ENCODE measurements at places on chromosomes 7 and 10. TPM values are rescaled to one million over a fixed set of nuclear protein-coding genes. Genes with fewer than 3 reads are reported as not detected.

GRCh38 chr10:117242463-117242832, 1.5 kb downstream of the SLC18A2 start:
- DNase-seq = no peak

GRCh38 chr7:157416011-157416410, 79.2 kb downstream of the DNAJB6 start:
- no peak for DNase-seq

DNA sequence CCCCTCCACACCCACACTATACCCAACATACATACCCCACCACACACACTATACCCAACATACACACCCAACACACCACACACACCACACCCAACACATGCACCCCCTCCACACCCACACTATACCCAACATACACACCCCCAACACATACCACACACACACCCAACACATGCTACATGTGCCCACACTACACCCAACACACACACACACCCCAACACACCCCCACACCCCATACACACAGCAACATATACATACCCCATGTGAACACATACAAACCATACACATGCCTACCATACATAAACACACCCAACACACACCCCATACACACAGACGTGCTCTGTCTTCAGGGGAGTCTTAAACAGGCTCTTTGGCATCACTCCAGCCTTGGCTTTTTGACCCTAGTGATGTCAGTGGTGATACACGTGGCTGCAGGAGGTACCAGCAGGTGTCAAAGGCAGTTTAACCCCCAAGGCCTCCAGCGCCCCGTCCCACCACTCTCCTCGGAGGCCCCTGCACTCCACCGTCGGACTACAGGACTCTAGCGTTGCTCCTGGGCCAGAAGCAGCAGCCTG, 73.4 kb downstream of the HIPK2 start:
- no peak for DNase-seq

The RBM20 gene
- not detected for total RNA-seq

DNA sequence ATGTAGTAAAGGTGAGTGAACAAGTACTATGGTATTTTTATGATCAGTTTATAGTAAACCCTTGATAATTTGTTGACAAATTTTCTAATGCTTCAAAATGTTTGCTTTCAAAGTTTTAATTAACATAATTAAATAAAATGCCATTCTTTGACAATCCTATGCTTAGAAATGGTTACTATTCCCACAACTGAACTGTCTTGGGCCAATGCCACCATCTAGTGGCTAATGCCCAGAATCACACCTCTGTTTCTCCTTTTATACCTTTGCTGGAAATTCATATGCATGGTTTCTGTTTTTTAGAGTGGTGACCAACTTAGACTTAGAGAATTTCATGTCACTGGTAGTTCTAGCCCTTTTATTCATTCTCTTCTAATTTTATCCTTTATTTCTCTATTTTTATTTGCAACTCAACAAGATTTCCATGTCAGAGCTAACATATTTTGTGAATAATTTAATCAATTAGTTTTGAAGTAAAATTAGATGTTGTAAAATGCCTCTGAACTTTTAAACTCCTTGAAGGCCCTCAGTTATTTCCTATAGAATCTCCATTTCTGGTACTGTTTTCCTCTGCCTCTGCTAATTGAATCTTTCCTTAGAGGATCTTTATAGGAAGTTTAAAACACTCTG, 31.1 kb downstream of the PCGF5 start:
- peak; percentile 75 for DNase-seq

The CCDC186 gene
- total RNA-seq = 31.5 TPM

DNA sequence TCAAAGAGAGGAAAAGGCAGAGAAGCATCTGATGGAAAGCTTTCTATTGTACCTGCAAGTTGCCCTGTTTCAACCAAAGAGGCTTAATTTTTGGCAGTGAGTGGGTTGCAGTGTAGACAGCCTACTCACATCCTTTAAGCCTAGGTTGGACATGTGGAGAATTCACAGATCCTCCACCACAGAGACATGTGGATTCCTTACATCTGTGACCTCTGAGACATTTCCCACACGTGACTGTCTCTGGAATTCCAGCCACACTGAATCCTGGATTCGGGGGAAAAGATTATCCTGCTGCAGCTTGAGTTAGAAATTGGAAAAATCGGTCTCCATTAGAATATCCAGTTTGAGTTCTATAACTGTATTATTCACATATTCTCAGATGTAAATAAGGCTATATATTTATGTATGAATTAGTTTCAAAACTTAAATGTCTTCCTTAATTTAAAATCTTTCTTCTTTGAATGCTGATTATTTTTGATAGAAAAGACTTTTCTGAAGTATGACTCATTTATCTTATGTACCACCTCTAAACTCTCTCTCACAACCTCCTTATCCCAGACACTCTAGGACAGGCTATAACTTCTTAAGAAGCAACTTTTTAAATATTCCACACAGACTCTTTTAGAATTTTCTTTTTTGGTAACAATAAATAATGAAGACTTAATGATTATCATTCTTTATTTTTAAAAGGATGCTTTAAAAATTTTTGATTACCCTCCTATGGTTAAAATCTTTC, 123.3 kb downstream of the TWIST1 start:
- no peak for DNase-seq

GRCh38 chr7:122633472-122633871, 65.4 kb downstream of the RNF133 start:
- DNase-seq = no peak

The PSMC2 gene
- total RNA-seq = 51.1 TPM

- no peak for DNase-seq
These were observed 22.4 kb upstream of the AHR start for GRCh38 chr7:17275749-17276671.

GRCh38 chr10:110067960-110068770, 60.4 kb downstream of the ADD3 start:
- peak; percentile 64 for DNase-seq

GRCh38 chr7:50306494-50307367, 2.2 kb downstream of the IKZF1 start:
- no peak for DNase-seq

DNA sequence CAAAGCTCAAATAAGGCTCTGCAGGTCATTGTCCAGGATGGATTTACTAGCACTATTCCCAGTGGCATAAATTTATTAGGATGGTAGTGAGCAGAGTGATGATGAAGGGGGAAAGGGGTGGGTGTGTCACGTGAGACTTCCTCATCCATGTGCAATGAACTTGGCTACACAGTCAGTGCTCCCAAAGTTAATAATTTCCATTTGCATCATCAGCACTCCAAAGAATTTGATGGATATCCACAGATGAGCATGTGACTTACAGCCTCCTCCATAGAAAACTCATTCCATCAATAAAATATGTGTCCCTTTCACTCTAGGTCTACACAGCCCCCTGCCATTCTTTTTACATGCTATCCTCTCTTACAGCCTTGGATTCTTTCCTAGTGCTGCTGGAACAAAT, 142.6 kb upstream of the PLPP4 start:
- DNase-seq = no peak

The MCM10 gene
- total RNA-seq = 0.15 TPM

The AASS gene
- total RNA-seq = 10.8 TPM

The PHYHIPL gene
- total RNA-seq = not detected

DNA sequence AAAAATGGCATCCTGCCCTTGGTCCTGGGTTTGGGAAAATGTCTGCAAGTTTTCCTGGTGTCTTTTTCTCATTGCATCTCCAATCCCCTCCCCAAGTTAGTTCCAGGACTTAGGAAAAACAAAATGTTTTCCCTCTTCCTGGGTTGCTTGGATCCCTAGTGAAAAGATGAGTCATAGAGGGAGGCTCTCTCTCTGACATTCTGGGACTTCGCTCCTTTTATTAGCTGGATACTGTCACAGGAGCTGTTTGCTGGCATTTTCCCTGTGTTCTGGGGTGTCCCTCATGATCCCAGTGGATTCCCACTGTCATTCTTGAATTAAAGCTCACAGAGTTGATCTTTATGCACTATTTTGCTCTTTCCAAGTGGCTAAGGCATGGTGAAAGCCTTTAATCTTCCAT, 316.4 kb upstream of the MBL2 start:
- DNase-seq = no peak

The ITIH5 gene
- total RNA-seq = not detected

- DNase-seq = no peak
These were observed 356.6 kb downstream of the PPP1R3A start for GRCh38 chr7:113562242-113562641.

The DGKB gene
- not detected for total RNA-seq

DNA sequence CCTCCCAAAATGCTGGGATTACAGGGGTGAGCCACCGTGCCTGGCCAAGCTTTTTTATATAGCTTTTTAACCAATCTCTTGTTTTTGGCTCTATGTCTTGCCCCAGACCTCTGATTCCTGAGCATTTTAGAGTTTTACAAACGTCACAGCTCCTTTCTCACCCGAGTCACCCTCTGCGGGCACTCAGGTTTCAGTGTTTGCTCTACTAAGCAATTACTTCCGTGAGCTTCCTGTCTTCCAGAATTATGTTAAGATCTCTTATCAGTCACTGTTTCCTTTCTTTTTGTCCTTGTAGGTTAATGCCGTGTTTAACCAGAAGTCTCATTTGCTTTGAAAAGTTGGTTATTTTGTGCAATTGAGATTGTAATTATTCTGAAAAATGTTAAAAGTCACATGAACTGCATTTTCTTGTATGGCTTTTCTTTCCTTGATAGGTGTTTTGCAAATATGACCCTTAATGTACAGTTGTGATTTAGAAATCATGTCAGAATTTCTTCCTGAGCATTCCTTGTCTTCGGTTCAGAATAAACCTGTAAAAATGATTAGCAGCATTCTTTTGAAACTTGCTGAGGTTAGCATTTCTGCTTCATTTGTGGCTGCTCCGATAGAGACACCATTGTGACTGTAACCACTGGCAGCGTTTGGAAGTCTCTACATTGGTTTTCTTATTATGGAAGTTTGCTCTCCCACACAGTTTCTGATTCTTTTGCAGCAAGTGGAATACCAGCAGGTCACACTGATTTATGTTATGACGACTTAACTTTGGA, 4.5 kb upstream of the HKDC1 start:
- no peak for DNase-seq

GRCh38 chr10:123945325-123945920, 53.8 kb upstream of the CPXM2 start:
- no peak for DNase-seq

The LIPM gene
- not detected for total RNA-seq

DNA sequence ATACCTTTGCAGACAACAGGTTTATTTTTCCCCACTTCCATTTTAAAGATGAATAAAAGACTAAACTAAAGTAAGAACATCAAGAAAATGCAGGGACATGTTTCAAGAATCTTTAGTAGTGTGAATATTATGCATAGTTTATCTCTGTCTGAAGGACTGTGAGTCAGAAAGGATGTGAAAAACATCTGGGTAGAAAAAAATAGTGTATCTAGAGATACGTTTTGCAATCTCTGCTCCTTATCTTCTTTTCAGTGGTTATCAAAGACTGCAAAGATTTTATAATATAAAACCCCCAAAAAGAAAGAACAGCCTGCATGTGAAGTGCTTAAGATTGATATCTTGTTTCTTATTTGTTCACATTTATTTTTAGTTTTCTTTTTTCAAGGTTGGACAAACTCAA, 101.9 kb upstream of the ARHGAP21 start:
- no peak for DNase-seq

GRCh38 chr10:51363415-51363814, 289.1 kb downstream of the PRKG1 start:
- DNase-seq = no peak

- DNase-seq = no peak
These were observed 538.5 kb downstream of the HTR7 start for GRCh38 chr10:90319188-90319914.

DNA sequence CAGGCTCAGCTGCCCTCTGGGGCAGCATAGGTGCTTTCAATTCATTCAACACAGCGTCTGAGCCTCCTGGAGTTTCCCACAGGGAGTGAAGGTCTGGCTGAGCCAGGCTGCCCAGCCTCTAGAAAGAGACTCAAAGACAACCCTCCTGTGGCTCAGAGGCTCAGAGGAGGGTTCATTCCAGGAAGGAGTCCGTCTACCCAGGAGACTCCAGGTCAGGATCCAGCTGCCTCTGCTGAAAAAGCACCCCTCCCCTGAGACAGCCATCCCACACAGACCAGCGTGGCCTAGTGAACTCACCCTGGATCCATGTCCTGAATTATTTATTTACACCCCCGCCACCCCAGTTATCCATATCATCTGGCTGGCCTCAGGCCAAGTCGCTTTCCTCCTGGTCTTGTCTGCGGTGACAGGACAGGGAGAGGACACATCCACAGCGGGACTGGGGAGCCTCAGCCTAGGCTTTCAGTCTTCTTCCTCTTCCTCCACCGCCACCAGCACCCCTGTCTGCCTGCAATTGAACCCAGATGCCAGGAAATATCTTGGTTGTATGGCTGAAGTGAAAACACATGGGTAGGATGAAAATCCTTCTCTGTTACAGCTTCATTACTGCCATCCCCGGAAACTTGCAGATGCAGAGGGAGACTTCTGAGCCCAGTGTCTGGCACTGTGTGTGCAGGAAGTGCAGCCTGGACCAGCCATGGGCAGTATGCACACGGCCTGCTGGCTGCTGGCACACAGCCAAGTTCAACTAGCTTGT, 44.0 kb upstream of the COL13A1 start:
- DNase-seq = no peak

DNA sequence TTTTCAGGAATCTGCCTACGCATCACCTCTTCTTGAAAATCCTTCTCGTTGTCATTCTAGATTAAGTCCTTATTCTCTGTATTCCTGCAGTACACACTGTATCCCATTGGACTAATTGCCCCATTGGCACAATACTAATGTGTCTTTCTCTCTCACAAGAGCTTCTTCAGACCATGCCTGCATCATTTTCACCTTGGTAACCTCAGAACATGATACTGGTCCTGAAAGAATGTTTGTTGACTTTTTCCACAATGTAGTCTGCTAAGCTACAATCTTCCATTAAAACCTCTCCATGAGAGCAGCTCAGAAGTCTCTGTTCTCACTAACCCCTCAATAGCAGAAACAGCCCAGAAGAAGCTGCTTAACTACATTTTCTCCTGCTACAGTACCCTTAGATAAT, 270.7 kb downstream of the PCDH15 start:
- no peak for DNase-seq

- peak; percentile 46 for DNase-seq
These were observed 23.8 kb upstream of the ZNF735 start for GRCh38 chr7:64183126-64183742.

DNA sequence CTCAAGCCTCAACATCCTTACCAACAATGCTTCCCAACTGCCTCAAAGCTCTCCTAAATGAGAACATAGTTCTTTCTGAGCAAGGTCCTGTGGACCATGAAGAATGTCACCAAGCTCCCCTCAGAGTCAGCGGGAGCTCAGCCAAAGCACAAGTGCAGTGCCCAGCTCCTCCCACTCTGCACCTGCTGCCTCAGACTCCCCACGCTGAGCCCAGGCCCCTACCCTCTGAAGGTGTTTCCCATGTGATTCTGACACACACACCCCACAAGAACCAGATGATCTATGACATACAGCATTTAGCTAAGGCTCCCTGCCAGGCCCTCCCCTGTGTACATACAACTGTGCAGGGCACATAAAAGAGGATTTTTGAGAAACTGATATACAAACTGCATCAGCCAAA, 19.2 kb downstream of the ERCC6 start:
- DNase-seq = no peak

The KLHL7 gene
- 29.5 TPM for total RNA-seq

All from B cell (primary cell).